ENCODE measurements at places on chromosomes 13 and 19.

DNA sequence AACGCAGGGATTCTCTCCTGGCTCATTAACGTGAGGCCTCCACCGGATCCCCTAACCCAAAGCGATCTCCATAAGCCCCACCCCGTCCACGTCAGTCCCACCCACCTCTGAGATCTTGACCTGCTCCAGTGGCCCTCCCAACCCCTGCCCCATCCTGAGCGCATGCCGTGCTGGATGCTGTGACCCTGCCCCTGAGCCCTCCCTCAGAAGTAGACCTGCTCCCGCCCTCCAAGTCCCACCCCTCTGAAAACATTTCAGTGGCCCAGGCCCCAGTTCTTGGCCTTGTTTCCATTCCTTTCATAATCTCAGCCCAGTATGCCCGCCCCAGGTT, 19.9 kb downstream of the LMTK3 start:
- no peak for DNase-seq

- DNase-seq = no peak
These were observed 6.1 kb upstream of the OXGR1 start for GRCh38 chr13:97000295-97000925.

DNA sequence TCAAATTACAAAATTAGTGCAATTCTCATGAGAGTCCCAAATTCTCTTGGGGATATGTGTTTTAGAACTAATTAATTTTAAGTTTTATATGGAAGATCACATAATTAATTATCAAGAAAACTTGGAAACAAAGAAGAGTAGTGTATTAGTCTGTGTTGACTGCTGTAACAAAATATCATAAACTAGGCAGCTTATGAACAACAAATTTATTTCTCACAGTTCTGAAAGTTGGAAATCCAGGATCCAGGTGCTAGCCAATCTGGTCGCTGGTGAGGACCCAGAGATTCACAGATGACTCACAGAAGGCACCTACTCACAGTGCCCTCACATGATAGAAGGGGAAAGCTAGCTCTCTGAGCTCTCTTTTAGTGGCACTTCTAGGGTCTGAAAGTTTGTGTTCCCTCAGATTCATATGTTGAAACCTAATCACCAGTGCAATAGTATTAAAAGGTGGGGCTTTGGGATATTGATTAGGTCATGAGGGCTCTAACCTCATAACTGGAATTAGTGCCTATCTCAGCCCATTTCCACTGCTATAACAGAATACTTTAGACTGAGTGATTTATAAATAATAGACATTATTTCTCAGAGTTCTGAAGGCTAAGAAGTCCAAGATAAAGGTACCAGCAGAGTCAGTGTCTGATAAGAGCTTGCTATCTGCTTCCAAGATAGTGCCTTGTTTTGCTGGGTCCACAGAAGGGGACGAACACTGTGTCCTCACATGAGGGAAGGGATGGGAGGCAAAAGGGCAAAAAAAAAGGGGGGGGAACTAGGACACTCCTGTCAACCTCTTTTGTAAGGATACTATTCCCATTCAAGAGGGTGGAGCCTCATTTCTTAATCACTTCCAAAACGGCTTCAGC, 1.5 kb upstream of the ARGLU1 start:
- no peak for DNase-seq

DNA sequence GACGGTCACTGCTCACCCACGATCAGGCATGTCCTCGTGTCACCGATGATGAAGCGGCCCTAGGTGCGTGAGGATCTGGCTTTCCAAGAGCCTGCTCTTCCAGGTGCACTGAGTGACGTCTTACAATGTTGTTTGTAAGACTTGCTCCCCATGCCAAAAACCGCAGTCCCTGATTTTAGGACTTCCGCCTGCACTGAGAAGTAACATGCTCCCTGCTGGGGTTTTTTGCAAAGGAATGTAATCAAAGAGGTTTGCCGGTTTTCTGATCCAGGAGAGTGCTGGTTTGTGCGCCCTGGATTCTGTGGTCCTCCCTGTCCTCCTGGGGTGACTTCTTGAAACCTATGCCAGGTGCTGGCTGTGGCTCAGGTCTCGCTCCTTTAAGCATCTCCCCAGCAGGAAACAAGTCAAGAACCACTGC, 38.8 kb downstream of the MYO9B start:
- DNase-seq = no peak

- DNase-seq = no peak
These were observed 5.8 kb upstream of the CYP2S1 start for GRCh38 chr19:41186971-41187883.

DNA sequence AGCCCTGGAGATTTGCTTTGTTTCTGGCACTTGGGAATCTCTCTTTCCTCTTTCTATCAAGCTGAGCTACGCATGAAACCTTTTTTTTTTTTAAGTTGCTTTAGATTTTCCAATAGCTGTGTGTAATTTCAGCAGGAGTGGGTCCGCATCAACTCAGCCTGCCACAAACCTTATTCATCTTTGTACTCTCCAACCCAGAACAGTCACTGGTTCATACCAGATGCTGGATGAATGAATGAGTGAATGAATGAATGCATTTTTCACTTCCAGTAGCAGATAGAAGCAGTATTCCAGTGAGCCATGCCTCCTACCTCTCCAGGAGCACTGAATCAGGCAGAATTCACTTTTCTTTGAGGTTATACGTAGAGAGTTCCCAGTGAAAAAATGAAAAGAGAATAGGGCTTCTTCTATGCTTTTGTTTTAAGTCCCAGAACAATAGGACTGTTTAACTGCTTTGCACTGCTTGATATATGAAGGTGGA, 221.1 kb downstream of the TM9SF2 start:
- no peak for DNase-seq

DNA sequence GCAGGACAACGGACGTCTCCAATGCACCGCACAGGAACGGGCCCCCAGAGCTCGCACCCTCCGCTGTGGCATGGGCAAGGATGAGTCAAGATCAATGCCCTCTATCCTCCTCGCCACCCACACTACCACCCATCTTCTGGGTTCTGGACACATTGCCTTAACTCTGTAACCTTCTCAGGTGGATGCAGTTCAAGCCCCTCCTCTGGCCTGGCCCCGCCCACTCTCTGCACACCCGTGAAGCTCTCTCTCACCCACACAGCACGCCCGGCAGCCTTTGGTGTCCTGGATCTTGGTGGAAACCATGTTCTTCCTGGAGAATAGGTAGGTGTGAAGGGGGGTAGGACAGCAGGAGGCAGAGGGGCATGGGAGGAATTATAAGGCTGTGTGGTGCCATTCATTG, 20.7 kb downstream of the MAP4K1 start:
- DNase-seq = no peak

GRCh38 chr13:44969551-44970484, 19.5 kb downstream of the NUFIP1 start:
- peak; percentile 69 for DNase-seq

DNA sequence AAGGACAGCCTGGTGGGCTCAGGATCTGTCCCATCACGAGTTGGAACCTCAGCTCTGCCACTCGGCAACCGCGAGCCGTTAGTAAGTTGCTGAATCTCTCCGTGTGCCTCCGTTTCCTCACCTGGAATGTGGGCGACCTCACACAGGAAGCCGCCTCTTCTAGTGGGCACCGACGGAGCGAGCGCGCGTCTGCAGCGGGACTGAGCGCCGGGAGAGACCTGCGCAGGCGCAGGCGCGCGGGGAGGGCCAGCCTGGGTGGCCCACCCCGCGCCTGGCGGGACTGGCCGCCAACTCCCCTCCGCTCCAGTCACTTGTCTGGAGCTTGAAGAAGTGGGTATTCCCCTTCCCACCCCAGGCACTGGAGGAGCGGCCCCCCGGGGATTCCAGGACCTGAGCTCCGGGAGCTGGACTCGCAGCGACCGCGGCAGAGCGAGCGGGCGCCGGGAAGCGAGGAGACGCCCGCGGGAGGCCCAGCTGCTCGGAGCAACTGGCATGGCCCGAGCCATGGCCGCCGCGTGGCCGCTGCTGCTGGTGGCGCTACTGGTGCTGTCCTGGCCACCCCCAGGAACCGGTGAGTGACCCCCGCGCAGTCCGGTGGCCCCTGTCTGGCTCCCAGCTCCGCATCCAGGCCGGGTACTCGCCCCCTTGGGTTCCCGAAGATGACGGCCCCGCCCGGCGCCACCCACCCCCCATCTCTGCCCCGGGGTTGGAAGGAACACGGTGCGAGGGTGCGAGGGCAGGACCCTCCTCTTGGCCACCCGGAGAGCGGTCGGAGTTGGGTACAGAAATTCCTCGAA, at the start of gene PVR:
Gene PVR (plus strand): TSS at position 306 of the 797 bp plus-strand sequence. CDS start 187 bp downstream, at position 493.
- peak; percentile 84 for DNase-seq

- peak; percentile 51 for DNase-seq
These were observed 16.2 kb downstream of the LMTK3 start for GRCh38 chr19:48495396-48495795.

- DNase-seq = no peak
These were observed 435.1 kb downstream of the EFNB2 start for GRCh38 chr13:106100171-106100919.

DNA sequence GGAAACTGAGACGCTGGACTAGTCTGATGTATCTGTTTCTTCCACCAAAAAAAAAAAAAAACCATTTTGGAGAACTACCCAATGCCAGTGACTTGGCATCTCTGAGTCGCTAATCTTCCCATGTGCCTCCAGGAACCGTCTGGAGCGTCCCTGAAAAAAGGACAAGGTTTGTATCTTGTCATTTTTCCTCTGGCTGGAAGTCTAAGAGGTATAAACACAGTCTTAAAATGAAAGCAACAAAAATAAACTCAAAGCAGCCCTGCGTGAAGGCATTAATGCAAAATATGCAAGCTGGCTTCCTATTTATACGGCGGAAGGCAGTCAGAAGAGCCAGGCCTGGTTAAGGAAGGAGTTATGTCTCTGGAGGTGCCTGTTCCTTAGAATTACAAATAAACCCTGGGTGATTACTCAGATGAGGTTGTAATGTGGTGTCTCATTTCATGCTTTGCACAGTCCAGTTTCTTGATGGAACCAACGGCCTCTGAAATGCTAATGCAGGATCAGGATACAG, 20.3 kb downstream of the ACTN4 start:
- DNase-seq = peak; percentile 48

DNA sequence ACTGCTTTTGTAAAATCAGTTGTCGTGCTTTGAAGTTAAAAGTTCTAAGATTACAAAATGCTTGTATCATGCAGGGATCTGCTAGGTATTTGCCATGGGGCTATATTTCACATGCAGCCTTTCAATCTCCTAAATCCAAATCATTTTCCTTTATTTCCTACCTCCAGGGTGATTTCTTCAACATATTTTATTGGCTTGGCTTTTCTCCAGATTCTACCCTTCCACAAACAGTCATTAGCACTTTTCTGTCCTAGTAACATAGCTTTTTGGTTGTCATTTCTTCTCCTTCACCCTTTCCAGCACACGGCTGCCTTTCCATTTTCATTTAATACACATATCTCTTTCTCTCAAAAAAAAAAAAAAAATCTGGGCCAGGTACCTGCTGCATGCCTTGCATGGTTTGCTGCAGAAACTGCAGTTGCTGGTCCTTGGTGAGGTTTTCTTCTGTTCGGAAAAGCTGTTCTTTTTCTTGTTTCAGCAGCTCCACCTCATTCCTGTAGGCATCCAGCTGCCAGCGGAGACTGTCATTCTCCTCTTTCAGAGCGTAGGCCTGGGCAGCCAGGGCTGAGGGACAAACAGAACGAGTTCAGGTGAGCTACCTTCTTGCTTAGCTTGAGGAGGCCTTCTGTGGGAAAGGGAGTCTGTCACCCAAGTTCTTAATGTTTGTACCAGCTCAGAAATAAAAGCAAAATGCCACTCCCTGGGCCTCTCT, 274.7 kb downstream of the DNAJC15 start:
- DNase-seq = no peak

DNA sequence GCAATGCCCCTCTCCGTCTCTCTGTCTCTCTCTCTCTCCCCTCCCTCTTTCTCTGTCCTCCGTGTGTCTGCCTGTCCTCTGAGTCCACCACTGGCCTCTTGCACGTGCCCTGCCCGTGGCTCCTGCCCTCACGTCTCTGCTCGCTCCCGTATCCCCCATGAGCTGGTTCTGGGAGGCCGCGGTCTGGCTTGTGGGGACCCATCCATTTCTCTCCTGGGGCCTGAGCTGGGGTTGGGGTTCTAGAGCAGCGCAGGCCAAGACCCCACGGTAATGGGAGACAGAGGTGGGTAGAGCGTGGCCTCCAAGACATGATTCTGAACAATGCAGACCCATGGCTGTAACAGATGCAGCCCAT, 19.0 kb downstream of the C2CD4C start:
- DNase-seq = no peak

DNA sequence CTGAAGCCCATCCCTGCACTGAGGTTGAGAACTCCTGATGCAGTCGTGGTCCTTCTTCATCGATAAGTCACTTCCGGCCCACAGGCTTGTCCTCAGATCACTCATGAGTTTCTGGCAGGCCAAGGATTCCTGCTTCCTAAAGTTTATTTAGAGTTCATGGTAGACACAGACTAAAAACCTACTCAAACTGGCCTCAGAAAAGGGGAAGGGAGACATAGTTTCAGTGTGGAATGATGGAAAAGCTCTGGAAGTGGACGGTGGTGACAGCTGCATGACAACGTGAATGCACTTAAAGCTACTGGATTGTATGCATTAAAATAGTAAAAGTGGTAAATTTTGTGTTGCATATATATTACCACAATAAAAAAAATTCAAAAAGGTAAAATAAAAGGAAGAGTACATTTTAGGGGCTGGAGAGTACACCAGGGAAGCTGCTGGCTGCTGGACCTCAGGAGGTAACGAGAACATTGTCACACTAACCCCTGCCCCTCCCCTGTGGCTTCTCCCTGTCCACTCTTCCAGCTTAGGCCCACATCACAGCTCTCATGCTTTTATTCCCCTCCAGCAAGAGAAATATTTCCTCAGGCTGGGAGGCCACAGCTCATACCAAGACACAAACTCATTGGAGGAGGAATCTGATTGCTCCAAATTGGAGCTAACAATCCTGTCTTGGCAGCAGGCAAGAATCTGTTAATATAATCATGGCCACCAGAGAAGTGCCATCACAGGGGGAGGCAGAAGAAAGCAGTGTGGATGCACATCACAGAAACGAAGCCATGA, 741.0 kb downstream of the UQCRFS1 start:
- no peak for DNase-seq

DNA sequence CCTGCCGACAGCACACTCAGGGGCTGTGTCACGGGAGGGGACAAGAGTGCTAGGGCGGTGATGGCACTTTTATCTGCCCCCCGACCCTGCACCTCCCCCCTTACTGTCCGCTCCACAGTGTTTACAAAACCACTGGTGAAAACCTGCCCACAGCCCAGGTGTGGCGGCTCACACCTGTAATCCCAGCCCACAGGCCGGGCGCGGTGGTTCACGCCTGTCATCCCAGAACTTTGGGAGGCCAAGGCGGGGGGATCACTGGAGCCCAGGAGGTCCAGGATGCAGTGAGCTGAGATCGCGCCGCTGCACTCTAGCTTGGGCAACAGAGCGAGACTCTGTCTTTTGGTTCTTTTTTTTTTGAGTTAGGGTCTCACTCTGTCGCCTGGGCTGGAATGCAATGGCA, 11.8 kb downstream of the LINGO3 start:
- DNase-seq = no peak

DNA sequence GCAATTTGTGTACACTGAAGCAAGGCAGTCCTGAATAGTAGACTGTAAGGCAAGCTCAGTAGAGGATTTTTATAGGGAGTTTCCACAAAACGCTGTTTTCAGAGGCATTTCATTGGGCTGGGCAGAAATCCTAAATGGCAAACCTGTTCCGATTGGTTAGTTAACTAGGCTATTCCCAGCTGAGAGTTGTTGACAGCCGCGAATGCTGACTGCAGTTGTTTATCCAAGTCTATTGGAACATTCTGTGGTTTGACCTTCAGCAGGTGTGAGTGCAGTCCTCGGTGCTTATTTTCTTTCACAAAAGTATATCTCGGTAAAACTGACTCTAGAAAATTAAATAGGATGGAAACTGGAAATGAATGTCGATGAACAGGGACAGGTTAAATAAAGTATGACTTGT, 45.4 kb downstream of the TPT1 start:
- DNase-seq = no peak

All from suppressor macrophage treated with lipopolysaccharide for 4 hours (primary cell).